ENCODE measurements at places on chromosomes 6 and 20.

GRCh38 chr6:170043881-170044790 lies 246.7 kb downstream of the DLL1 start:
- DNase-seq: no peak

DNA sequence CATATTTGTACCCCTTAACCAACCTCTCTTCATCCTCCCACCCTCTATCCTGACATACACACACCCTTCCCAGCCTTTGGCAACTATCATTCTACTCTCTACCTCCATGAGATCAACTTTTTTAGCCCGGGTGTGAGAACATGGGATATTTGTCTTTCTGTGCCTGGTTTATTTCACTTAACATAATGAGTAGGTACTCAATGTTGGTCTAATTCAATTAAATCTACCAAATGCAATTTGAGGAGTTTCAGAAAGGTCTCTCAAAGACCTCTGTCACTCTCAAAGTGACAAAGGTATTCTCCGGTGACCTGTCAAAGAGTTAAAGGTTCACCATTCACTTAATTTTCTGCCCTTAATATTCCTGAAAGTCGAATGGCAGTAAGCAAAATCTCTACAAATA lies 87.7 kb downstream of the ME1 start:
- no peak for DNase-seq

- DNase-seq: no peak
These were observed 12.0 kb upstream of the THBS2 start for GRCh38 chr6:169265486-169266131.

DNA sequence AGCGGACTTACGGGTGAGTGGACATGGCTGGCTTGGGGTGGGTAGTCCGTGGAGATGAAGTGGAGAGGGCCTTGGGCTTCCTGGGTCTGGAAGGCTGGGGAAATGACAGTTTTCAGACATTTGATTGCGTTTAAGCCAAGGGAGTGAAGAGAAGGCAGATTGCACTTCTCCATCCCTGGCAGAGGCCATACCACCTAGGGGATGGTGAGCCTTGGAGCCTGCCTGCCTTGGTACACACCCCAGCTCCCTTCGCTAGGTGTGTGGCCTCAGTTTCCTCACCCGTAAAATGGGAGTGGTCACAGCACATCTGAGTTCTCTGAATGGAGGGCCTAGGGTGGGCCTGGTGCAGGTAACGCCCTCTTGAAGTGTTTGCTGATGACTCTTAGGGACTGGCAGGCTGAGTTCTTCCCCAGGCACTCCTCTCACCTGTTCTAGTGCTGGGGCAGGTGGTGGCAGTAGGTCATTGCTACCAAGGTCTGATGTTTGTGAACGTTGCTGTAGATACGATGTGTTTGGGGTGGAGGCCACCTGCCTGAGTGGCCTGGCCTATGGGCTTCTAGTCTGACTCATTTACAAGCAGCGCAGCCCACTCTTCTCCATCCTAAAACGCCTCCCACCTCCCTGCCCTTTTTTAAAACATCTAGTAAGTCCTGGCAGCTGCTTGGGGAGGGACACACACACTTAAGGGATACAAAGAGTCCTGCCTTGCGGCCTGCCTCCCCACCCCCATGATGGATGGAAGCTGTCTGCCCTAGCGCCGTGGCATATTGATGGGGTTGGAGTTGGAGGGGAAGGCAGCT lies 2.3 kb downstream of the RBM38 start:
- DNase-seq: no peak

DNA sequence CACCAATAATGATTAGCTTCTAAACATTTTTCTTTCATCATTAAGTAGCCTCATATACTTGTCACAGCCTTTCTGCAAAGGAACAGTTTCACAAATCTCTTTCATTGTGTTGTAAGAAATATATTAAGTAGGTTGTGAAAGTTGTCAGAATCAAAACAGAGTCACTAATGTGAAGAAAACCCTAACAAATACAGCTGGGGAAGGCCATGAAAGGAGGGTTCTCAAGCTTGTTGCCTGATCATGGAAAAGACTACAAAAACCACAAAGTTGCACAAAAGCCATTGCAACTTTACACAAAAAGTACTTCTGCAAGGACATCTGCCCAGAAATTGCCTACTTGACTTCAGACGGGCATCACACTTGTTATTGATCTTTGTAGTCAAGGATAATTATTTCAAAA lies 216.1 kb downstream of the ALDH8A1 start:
- DNase-seq: no peak

Measured in cortex of kidney (tissue), 1 donor.